Left kidney (tissue), 8 donors: ENCODE measurements at places on chromosomes 2 and 18. TPM values are rescaled to one million over a fixed set of nuclear protein-coding genes. Genes with fewer than 3 reads are reported as not detected.

Gene SLC30A3
- 6.2 TPM for polyA plus RNA-seq

Gene RAX
- not detected for polyA plus RNA-seq

Gene CYP27A1
- 49.7 TPM for polyA plus RNA-seq

Gene CHST10
- 22.0 TPM for polyA plus RNA-seq

Gene DOCK10
- polyA plus RNA-seq = 10.3 TPM

Gene SERPINB13
- polyA plus RNA-seq = not detected

Gene RND3
- polyA plus RNA-seq = 49.9 TPM

Gene GALNT5
- polyA plus RNA-seq = 0.70 TPM

Gene ARHGAP15
- polyA plus RNA-seq = 3.7 TPM

Gene NEU2
- polyA plus RNA-seq = not detected

Gene RSAD2
- polyA plus RNA-seq = 5.3 TPM

Gene CNNM3
- polyA plus RNA-seq = 35.2 TPM

Gene PPP4R1
- polyA plus RNA-seq = 108 TPM

Gene NPAS2
- 16.8 TPM for polyA plus RNA-seq

Gene ABI2
- 101 TPM for polyA plus RNA-seq

Gene C2orf69
- 14.7 TPM for polyA plus RNA-seq

Gene SPATA3
- polyA plus RNA-seq = not detected

Gene CBLN2
- polyA plus RNA-seq = 16.4 TPM

Gene MARCO
- polyA plus RNA-seq = not detected

Gene CABYR
- polyA plus RNA-seq = 13.0 TPM

Gene CNPPD1
- 64.0 TPM for polyA plus RNA-seq

Gene CEBPZOS
- polyA plus RNA-seq = 65.4 TPM

Gene PLA2R1
- polyA plus RNA-seq = 117 TPM

Gene FAP
- polyA plus RNA-seq = 12.8 TPM

Gene MAP2
- 42.7 TPM for polyA plus RNA-seq

Gene GPR45
- not detected for polyA plus RNA-seq

Gene MC5R
- polyA plus RNA-seq = 0.22 TPM

Gene TRIP12
- polyA plus RNA-seq = 220 TPM

Gene VRK2
- 28.2 TPM for polyA plus RNA-seq

Gene TMEM185B
- polyA plus RNA-seq = 24.3 TPM

Gene ASIC4
- polyA plus RNA-seq = 0.20 TPM

Gene CYTIP
- 1.7 TPM for polyA plus RNA-seq

Gene KCTD18
- polyA plus RNA-seq = 16.6 TPM

Gene GALNT13
- 2.8 TPM for polyA plus RNA-seq

Gene ATP8B1
- polyA plus RNA-seq = 35.0 TPM

Gene TEX261
- 62.1 TPM for polyA plus RNA-seq

Gene HOXD4
- polyA plus RNA-seq = 60.4 TPM

Gene TMEM87B
- polyA plus RNA-seq = 29.9 TPM

Gene OTOS
- not detected for polyA plus RNA-seq

Gene FTCDNL1
- polyA plus RNA-seq = 1.2 TPM

Gene IL36RN
- polyA plus RNA-seq = 0.07 TPM
